Activated naive CD4-positive, alpha-beta T cell treated with anti-CD3 and anti-CD28 coated beads for 36 hours (primary cell): ENCODE measurements at places on chromosomes 11 and 22. TPM values are rescaled to one million over a fixed set of nuclear protein-coding genes. Genes with fewer than 3 reads are reported as not detected.

GRCh38 chr11:111301004-111301841 lies 2.9 kb downstream of the POU2AF3 start:
- DNase-seq: no peak

DNA sequence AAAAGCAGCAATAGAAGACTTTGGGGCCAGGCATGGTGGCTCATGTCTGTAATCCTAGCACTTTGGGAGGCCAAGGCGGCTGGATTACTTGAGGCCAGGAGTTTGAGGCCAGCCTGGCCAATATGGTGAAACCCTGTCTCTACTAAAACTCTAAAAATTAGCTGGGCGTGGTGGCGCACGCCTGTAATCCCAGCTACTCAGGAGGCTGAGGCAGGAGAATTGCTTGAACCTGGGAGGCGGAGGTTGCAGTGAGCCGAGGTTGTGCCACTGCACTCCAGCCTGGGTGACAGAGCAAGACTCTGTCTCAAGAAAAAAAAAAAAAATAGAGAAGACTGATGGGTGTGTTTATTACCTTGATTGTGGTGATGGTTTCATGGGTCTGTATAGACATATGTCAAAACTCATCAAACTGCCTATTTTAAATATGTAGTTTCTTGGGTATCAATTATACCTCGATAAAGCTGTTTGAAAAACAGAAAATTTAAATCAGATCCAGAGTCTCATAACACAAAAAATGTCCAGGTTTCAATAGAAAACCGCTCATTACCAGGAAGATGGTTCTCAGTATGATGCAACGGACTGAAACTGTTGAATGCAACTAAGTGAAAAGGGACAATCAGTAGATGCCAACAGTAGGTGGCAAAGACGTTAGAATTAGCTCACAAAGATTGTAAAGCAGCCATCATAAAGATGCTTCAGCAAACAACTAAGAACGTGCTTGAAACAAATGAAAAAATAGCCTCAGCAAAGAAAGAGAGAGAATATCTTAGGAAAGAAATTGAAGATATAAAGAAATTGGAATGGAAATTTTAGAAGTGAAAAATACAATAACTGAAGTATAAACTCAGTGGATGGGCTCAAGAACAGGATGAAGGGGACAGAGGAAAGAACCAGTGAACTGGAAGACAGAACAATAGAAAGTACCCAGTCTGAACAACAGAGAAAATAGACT lies 33.1 kb upstream of the SEPTIN5 start:
- no peak for DNase-seq

GRCh38 chr11:35183326-35183925 lies 44.5 kb downstream of the CD44 start:
- no peak for DNase-seq

GRCh38 chr11:132402071-132402684 lies 1031.8 kb downstream of the NTM start:
- DNase-seq: no peak

DGKZ gene
- 82.9 TPM for total RNA-seq

DNA sequence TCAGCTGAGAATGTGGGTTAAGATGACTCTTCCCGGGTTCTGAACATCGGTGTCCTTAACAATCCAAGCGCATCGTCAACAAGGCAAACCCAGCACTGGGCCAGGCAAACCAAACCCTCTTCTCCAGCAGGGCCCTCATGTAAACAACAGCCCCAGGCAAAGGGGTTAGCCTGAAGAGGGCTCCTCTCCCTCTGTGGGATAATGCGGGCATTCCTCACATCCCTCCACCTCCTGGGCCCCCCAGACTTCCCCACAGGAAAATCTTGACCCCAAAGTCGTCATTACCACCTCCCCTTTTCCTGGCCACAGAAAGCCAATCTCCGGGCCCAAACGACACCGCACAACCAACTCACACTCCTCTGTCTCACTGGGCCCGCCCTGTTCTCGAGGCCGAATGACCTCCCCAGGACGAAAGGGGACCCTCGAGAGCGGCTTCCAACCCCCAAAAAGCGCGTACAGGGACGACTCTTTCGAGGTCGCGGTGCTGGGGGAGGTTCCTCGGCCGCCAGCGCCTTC lies 566 bp downstream of the DDB1 start:
- peak; percentile 10 for DNase-seq
